ENCODE measurements at places on chromosomes 5 and 9.

- no peak for DNase-seq
These were observed 55.7 kb upstream of the SLC44A1 start for GRCh38 chr9:105188746-105189145.

- DNase-seq = no peak
These were observed 30.6 kb upstream of the SPINK5 start for GRCh38 chr5:148033134-148033533.

DNA sequence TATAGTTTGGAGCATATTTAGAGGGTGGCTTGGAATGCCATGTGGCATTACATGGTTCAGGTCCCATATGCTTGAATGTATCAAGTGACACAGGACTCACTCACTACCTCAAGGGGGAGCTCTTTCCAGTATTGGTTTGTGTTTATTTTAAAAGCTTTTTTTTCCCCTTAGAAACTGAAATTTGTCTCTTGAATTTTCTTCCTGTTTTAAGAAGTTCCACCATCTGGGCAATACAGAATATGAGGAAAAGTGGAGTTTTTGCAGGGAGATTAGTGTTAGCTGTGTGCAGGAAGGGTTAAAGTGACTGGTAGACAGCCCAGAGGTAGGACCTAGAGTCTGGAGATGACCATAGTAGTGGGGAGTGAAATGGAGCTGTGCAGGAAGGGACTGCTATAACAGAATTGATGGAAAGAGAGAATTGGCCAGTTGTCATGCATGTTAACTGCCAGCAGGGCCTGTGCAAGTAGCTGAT lies 36.6 kb downstream of the CTNNA1 start:
- peak; percentile 30 for DNase-seq

DNA sequence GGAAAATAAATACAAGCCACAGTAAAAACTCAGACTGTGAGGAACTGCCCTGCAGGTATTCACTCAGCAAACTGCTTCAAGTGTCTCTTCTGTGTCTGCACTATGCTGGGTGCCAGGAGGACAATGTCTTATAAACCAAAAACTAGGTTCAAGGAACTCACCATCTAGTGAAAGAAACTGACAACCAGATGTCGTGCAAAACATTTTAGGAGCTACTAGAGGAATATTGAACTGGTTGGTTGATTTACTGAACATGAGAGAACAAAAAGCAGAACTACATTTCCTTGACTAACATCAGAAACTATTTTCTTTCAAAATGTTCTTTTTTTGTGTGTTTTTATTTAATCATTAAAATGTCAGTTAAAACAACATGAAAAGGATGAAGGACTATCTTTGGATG lies 35.2 kb downstream of the ZNF366 start:
- DNase-seq = no peak

DNA sequence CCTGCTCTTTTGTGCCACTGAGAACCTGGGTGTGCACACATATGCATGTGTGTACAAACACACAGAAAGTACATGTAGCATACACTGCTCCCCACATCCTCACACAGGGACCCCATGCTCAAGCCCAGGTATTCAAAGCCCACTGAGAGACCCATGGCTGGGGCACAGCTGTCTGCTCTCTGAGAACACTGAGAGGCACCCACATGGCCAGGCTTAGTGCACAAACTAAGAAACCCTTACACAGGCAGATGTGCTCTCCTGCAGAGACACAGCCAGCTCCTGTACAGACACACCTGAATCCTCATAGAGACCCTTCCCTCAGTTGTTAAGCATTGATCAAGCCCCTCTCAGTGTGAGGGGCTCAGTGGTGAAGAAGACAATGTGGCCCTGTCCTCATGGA lies 92.5 kb downstream of the CACNA1B start:
- no peak for DNase-seq

DNA sequence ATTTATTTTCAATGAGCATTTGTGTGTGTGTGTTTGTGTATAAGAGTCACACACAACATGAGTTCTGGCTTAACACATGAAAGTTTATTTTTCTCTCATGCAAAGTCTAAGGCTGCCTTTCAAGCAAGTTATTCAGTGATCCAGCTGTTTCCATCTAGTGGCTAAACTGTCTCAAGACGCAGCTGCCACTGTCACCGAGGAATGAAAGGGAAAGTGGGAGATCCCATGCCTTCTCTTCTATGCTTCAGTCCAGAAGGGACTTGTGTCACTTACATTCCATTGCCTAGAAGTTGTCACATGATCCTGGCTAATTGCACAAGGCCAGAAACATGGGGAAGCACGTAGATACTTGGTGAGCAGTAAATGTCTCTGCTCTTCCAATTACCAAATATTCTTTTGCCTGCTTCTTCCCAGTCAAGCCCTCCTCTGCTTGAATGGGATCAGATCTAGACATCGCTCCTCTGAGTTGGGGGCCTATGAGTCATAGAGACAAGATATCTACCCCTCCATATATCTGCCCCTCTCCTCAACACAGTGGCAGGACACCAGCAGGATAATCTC lies 30.4 kb upstream of the SLIT3 start:
- DNase-seq = no peak

DNA sequence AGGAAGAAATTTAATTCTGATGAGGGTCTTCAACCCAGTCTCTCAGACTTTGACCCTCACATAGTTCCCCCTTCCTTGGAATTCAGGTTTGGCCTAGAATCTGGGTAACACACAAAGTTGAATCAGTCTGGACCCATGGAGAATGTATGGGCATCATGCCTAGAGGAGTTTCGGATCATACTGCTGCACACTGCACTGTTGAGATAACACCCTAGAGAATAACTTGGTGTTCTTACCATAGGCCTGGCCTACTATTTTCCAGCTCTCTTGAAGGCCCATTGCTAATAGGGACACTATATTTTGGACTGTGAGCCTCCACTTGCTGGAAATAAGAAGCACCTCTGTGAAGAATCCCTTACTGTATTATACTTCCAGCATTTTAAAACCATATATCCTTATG lies 413.5 kb downstream of the PLK2 start:
- DNase-seq = no peak

DNA sequence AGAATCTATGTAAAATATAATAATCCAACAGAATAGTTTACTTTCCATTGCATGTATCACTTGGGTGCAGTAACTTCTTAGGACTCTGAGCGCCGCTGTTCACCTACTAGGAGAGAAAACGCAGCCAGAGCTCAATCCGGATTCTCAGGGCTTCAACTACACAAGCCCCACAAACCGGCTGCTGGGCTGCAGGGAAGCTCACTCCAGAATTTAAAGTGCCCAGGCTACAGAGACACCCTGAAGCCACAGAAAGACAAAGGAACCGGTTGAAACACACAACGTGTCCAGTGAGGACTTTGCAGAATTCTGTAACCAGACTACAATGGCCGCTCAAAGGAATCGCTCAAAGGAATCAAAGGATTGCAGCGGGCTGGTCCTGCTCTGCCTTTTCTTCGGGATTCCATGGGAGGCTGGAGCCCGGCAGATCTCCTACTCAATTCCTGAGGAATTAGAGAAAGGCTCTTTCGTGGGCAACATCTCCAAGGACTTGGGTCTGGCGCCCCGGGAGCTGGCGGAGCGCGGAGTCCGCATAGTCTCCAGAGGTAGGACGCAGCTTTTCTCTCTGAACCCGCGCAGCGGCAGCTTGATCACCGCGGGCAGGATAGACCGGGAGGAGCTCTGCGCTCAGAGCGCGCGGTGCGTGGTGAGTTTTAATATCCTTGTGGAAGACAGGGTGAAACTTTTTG lies at the start of gene PCDHGA10:
TSS of gene PCDHGA10 (plus strand) at position 134 of the 686 bp plus-strand sequence. CDS start at position 323, 189 bp downstream.
- no peak for DNase-seq

DNA sequence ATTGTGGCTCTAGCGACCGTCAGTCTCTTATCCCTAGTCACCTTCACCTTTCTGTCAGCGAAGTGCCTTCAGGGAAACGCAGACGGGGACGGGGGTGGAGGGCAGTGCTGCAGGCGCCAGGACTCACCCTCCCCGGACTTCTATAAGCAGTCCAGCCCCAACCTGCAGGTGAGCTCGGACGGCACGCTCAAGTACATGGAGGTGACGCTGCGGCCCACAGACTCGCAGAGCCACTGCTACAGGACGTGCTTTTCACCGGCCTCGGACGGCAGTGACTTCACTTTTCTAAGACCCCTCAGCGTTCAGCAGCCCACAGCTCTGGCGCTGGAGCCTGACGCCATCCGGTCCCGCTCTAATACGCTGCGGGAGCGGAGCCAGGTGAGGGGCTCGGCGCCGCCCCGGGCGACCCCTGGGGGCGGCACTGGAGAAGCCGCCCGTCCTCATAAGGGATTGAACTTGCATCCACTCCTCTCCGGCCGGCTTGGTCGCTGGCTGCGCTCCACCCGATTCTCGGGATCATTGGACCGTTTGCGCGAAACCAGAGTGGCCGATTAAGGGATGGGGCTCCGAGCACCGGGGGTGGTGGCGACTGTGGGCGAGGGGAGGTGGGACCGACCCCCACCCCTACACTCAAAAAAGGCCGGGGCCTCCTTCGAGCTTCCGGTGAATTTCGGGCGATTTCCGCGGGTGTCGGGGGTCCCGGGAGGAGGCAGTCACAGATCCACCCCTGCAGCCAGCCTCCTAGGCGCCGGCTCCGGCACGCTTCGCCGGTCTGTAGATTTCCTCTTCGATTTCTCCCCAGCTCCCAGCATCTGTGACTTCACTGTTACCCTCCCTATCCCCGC lies 2.7 kb downstream of the PCDHGC5 start:
- no peak for DNase-seq

DNA sequence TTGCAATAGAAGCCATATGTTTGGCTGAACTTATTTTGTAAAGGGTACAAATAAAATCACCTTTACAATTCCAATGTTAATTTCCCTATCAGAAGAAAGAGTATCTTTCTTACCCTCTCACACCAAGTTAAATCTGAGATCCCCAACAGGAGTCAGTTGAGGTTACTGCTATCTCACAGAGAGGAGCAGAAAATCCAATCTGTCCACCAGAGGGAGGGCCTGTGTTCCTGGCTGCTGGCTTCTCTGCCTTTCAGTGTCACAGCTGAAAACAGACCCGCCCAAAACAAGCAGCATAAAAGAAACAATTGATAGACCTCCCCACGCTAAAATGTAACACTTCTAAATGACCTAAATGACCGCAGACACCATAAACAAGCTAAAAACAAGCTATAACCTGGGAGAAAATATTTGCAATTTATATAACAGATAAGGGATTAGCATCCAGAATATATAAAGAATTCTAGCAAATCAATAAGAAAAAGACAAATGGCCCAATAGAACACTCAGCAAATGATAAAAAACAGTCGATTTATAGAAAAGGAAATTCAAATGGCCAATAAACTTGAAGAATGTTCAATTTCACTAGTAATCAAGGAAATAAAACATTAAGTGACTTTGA lies 24.5 kb upstream of the MVB12B start:
- peak; percentile 28 for DNase-seq

GRCh38 chr9:113155911-113156588 lies 5.2 kb downstream of the SLC31A2 start:
- peak; percentile 10 for DNase-seq

- no peak for DNase-seq
These were observed 35.1 kb downstream of the LIX1 start for GRCh38 chr5:97107318-97107717.

DNA sequence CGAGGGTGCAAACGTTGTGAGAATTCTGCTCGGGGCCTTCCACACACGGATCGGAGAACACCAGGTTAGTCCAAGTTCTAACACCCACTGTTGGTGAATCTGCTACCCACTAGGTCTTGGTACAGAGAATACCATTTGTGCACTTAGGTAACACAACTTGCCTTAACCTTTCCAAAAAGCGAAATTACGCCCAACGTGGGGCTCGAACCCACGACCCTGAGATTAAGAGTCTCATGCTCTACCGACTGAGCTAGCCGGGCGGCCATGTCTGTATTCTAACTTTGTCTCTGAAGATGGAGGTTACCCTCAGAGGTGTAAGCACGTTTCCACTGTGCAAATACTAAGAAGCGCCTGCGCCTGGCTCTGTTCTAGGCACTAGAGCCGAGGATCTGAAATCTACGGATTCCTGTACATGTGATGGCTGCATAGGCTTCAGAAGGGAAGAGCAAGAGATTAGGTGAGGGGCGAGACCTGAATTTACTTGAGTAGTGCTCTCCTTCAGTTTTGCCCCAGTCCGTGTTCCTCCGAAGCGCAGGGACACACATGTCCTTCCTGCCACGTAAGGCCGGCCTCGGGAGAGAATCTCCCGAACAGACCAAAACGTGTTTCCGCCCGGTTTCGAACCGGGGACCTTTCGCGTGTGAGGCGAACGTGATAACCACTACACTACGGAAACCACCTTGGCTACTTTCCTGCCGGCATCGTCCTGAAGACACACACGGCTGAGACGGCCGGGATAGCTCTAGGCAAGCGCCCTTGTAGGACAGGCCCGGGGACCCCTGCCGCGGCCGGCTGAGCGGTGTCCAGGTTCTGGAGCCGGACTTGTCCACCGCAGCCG lies 1.1 kb upstream of the TRIM41 start:
- DNase-seq = peak; percentile 90

- no peak for DNase-seq
These were observed 981.1 kb downstream of the DTWD2 start for GRCh38 chr5:118007262-118007661.

DNA sequence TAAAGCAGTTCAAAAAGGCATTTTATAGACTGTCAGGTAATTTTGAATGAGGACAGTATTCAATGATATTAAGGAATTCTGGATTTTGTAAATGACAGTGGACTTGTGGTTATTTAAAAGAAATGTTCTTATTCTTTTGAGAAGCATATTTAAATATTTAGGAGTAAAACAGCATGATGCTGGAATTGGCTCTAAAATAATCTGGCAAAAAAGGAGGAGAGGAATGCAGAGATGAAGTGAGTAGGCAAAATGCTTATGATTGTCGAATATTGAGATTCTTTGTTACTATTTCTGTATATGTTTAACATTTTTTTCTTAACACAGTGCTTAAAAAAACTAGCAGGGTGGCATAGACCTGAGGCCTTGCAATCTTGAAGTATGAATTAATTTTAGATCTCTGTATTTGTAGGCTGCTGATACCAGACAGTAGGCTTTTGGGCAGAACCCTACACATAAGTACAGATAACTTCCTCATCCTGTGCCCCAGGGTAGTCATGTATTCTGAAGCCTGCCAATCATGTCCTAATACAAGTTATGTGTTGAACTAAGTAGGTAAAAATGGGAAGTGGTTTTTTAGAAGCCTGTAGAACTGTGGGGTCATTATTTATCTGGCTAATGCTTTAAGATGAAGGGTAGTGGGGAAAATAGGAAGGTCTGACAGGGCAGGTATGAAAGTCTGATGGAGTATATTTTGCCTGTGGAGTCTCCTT lies 9.4 kb downstream of the CD180 start:
- no peak for DNase-seq

GRCh38 chr5:108924457-108924961 lies 176.8 kb downstream of the FER start:
- DNase-seq = no peak

GRCh38 chr9:6307551-6308096 lies 20.6 kb upstream of the TPD52L3 start:
- no peak for DNase-seq

DNA sequence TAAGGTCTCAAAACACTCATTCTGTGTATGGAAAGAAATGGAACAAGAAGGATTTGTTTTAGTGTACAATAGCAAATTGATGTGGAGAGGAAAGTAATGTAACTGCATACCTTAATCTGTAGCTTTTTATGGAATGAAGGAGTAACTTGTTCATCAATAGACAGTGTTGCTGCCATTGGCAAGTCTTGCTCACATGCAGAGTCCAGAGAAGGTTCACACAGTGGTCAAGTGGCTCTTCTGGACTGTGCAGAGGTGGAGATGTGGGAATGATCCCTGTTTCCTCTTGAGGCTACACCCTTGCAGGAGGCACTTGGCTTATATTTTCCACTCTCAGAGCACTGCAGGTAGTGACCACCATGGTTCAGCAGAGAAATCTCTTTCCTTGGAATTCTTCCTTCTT lies 132.9 kb upstream of the ANKH start:
- no peak for DNase-seq

GRCh38 chr5:127431977-127432585 lies 85.4 kb upstream of the PRRC1 start:
- no peak for DNase-seq

GRCh38 chr9:68791169-68791568 lies 86.1 kb downstream of the PIP5K1B start:
- no peak for DNase-seq

Data from T-helper 1 cell (primary cell).